ENCODE measurements at places on chromosomes 2 and 18.

GRCh38 chr2:171485116-171485515 lies 37.2 kb upstream of the CYBRD1 start:
- no peak for DNase-seq

- no peak for DNase-seq
These were observed 55.2 kb upstream of the MGAT4A start for GRCh38 chr2:98786179-98786578.

- DNase-seq = no peak
These were observed 30.0 kb downstream of the MEMO1 start for GRCh38 chr2:31980674-31981356.

DNA sequence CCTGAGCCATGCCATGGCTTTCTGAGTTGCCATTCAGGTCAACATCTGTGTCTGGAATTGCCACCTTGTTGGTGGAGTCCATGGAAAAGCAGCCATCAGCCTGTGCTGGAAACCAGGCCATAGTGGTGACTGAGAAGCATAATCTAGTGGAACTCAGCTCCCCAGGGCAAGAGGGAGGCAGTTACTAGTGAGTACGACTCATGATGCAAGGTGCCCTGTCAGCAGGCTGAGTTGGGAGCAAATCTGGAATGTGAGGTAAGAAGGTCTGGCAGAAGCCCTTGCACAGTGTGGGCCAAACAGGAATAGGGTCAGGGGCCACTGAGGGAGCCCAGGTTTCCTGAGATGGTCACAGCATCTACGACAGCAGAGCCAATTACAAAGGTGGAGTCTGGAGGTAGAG lies 37.1 kb downstream of the SULT1C2 start:
- DNase-seq = no peak
